Psoas muscle (tissue), 8 donors: ENCODE measurements at places on chromosomes 1 and 21. TPM values are rescaled to one million over a fixed set of nuclear protein-coding genes. Genes with fewer than 3 reads are reported as not detected.

IGSF21 gene
- polyA plus RNA-seq = 0.17 TPM

LCK gene
- 0.27 TPM for polyA plus RNA-seq

ETV3L gene
- not detected for polyA plus RNA-seq

GSTM1 gene
- 0.21 TPM for polyA plus RNA-seq

SMPDL3B gene
- 0.05 TPM for polyA plus RNA-seq

CAMK2N1 gene
- 2.4 TPM for polyA plus RNA-seq

LAMB3 gene
- polyA plus RNA-seq = 2.6 TPM

IVL gene
- not detected for polyA plus RNA-seq

FMO5 gene
- polyA plus RNA-seq = 0.47 TPM

C1orf87 gene
- not detected for polyA plus RNA-seq

EDARADD gene
- not detected for polyA plus RNA-seq
